Endothelial cell of umbilical vein (primary cell): ENCODE measurements at places on chromosomes 11 and 22. TPM values are rescaled to one million over a fixed set of nuclear protein-coding genes. Genes with fewer than 3 reads are reported as not detected.

DNA sequence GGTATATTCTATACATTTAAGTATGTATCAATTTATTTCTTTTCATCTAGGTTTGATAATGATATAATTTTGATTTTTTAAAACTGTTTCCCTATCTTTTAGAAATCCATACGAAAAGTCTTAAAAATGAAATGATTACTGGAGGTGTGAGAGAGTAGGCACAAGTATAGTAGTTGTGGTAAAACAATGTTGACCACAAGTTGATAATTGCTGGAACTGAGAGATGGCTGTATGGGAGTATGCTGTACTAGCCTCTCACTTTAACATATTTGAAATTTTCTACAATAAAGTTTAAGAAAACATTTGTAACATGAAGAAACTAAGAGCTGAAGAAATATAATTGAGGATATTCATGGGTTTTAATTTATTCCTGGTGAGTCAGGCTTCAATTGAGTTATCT lies 30.0 kb downstream of the FSHB start:
- DNase-seq: no peak

DNA sequence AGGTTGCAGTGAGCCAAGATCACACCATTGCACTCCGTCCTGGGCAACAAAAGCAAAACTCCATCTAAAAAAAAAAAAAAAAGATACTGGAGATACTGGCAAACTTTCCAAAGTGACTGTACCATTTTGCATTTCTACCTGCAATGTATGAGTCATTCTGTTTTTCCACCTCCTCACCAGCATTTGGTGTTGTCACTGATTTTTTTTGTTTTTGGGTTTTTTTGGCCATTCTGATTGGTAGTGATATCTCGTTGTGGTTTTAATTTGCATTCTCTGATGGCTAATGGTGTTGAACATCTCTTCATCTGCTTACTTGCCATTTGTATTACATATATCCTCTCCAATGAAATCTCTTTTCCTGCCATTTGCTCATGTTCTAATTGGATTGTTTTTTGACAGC lies 12.0 kb upstream of the RBX1 start:
- DNase-seq: no peak

DNA sequence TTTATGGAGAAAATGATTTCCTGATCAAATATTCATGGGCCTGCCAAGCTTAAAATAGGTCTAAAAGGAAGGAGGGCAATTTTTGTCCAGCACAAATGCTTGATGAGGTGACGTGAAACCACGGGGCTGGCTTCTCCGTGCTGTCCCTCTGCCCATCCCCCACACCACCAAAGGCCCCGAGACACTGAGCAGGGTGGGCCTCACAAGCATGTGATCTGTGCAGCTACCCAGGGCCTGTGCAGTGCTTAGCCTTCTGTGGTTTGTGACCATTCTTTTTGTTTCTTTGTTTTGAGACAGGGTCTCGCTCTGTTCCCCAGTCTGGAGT lies 94.8 kb upstream of the RTL6 start:
- DNase-seq: no peak

DNA sequence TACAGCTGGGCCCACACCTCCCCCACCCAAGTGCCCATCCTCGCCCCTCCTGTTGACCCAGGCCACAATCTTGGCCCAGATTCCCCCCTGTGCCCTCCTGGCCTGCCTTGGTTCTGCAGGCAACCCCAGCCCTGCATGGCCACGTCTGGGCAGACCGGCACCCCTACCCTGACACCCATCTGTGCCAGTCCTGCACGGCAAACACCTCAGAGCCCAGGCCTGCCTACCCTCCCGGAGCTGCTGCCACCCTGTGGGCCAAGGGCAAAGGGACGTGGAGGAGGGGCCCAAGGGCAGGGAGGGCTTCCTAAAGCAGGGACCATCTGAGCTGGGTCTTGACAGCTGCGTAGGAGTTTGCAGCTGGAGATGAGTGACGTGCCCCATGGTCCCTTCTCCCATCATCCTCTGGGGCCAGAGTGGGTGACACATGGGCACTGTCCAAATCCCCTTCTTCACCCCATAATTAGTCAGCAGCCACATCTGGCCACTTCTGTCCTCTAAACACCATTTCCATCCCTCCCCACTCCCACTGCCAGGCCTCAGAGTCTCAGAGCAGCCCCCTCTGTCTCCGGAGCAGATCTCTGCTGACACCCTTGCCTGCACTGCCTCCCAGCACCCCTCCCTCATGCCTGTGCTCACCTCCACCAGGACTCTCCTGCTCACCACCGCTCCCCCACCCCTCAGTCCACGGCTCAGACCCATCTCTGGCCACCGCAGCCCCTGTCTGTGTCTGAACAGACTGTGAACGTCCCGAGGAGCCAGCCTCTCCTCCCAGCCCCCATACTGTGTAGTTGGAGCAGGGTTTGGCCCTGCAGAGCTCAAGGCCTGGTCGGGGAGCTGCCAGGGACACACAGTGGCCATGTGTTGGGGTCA lies 35.6 kb upstream of the PPARA start:
- DNase-seq: no peak

BRMS1 gene
- total RNA-seq: 51.1 and 53.1 TPM in 2 replicates

- DNase-seq: no peak
Observed at GRCh38 chr11:101726988-101727387, 143.2 kb upstream of the TRPC6 start.

DNA sequence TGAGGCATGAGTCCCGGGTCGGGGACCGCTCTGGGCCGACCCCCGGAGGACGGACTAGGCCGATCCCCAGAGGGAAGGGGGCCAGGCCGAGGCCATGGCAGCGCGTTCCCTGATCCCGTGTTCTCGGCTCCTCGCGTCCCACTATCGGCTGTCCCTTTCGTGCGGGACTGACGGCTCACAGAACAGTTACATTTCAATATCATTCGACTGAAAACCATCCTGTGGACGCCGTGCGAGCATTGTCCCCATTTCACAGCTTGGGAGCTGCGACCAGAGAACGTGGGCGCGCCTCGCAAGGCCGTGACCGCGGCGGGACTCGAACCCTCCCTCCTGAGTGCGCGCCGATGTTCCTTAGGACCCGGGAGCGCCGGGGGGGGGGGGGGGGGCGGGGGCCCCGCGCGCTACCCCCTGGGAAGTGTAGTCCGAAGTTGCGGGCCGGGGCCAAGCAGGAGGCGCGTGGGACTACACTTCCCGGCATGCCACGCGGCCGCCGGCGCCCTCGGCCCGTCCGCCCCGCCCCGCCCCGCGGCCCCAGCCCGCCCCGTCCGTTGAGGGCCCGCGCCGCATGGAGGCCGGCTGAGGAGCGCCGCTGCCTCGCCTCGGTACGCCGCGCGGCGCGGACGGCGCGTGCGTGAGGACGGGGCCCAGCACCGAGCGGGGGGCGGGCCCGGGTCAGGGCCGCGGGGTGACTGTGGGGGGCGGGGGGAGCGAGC lies at the start of gene TRABD:
Gene TRABD, plus strand, starts transcription at position 539 of the 713 bp plus-strand sequence. CDS start 7,148 bp downstream, outside the sequence.
- DNase-seq: peak; percentile 84

WNT11 gene
- not detected in 2 replicates for total RNA-seq

- no peak for DNase-seq
Observed at GRCh38 chr11:88104408-88104807, 70.8 kb downstream of the RAB38 start.

- no peak for DNase-seq
Observed at GRCh38 chr11:70482529-70482917, 84.2 kb downstream of the CTTN start.

MYEOV gene
- 7.0 and 14.4 TPM in 2 replicates for total RNA-seq
